ENCODE measurements at places on chromosomes 3 and 15. TPM values are rescaled to one million over a fixed set of nuclear protein-coding genes. Genes with fewer than 3 reads are reported as not detected.

SERPINI2 gene
- 2.2 TPM for polyA plus RNA-seq

SHISA5 gene
- polyA plus RNA-seq, result 102 TPM

AMIGO3 gene
- 2.6 TPM for polyA plus RNA-seq

CEMIP gene
- 24.2 TPM for polyA plus RNA-seq

DPH6 gene
- 15.5 TPM for polyA plus RNA-seq

CELSR3 gene
- polyA plus RNA-seq, result 0.99 TPM

RNF168 gene
- 16.8 TPM for polyA plus RNA-seq

ST8SIA2 gene
- polyA plus RNA-seq, result 5.0 TPM

DNA sequence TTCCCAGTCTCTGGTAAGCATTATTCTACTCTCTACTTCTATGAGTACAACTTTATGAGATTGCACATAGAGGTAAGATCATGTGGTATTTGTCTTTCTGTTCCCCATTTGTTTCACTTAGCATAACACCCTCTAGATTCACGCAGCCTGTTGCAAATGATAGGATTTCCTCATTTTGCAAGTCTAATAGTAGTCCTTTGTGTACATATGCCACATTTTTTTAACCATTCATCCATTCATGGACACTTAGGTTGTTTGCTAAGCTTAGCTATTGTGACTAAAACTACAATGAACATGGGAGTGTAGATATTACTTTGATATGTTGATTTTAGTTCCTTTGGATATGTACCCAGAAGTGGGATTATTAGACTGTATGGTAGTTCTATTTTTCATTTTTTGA, 717.9 kb upstream of the ALCAM start:
- DNase-seq, result no peak

DNA sequence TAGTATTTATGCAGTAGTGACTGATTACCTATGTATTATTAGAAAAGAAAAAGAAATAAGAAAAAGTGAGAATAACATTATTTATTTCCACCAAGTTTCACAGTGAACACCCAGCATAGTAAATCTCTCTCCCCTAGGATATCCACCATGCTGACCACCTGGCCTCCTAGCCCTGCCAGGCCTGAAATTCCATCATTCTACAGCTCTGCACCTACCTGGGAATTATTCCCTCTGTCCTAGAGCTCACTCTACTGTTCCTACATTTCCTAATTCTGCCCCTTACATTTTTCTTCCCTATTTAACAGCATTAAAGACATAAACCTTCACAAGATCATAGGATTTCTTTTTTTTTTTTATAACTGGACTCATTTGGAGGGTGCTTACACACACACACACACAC, 525.3 kb upstream of the PPP2R3A start:
- no peak for DNase-seq

DNA sequence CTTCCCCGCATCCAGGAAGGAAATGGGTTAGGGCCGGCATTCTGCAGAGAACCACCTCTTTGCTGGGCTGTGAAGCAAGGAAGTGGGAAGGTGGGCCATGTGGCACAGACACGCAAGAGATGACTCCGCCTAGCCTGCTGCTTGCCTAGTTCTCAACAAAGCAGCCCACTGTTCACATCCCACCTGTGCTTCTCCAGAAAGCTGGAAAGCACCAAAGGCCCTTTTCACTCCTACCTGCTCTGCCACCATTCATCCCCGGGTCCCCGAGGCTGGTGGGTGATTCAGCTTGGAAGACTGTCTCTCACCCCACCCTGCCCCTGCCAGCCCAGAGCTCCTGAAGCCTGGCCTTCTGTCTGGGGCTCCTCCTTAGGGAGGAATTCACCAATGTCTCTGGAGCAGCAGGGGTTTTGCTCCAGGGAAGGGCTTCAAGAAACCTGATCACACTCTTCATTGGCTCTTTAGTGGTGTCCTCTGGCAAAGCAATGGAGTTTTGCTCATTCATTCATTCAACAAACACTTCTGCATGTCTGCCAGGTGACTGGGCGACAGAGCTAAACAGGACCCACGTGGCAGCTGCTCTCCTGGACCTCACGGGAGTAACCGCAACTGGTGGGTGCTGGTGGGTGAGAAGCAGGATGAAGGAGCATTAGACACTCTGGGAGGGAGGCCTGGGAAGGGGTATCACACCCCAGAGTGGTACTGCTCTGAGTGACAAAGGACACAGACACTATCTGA, 145.4 kb upstream of the TLE3 start:
- DNase-seq, result no peak

GRCh38 chr15:41495736-41496599, 2.3 kb downstream of the ITPKA start:
- DNase-seq, result no peak

- DNase-seq, result no peak
These were observed 213.8 kb downstream of the ARRDC4 start for GRCh38 chr15:98174286-98174685.

GRCh38 chr3:148903022-148903442, 37.9 kb downstream of the CPA3 start:
- DNase-seq, result no peak
